ENCODE measurements at places on chromosomes 11 and 22. TPM values are rescaled to one million over a fixed set of nuclear protein-coding genes. Genes with fewer than 3 reads are reported as not detected.

- DNase-seq: no peak
These were observed 49.2 kb upstream of the FAM181B start for GRCh38 chr11:82782825-82783374.

DNA sequence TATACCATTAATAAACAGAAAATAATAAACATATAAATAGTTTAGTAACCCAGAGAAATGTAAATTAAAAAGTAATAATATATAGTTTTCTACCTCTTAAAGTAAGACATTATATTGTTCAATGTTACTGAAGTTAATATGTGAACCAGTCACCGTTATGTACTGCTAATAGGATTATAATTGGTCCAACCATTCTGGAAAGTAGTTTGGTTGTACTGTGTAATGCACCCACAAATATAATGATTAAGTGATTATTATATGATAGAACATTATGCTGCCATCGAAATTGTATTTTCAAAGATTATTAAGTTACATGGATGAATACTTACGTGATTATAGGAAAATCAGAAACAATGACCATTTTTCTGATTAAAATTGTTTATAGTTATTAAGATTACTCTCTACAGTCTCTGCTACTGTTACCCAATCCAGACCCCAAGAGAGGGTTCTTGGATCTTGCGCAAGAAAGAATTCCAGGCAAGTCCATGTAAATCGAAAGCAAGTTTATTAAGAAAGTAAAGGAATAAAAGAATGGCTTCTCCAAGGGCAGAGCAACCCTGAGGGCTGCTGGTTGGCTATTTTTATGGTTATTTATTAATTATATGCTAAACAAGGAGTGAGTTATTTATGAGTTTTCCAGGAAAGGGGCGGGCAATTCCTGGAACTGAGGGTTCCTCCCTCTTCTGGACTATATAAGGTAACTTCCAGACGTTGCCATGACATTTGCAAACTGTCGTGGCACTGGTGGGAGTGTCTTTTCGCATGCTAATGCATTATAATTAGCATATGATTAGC lies 50.1 kb downstream of the ACER3 start:
- DNase-seq: no peak

- no peak for DNase-seq
These were observed 40.8 kb downstream of the TBC1D22A start for GRCh38 chr22:46803031-46803880.

GRCh38 chr11:120254788-120255518 lies 15.0 kb downstream of the POU2F3 start:
- DNase-seq: peak; percentile 30

- no peak for DNase-seq
These were observed 6.0 kb upstream of the NPTXR start for GRCh38 chr22:38849811-38850210.

- no peak for DNase-seq
These were observed 119.3 kb upstream of the OR9Q1 start for GRCh38 chr11:57904376-57904775.

GRCh38 chr11:62543680-62544444 lies 2.7 kb downstream of the AHNAK start:
- DNase-seq: no peak

DNA sequence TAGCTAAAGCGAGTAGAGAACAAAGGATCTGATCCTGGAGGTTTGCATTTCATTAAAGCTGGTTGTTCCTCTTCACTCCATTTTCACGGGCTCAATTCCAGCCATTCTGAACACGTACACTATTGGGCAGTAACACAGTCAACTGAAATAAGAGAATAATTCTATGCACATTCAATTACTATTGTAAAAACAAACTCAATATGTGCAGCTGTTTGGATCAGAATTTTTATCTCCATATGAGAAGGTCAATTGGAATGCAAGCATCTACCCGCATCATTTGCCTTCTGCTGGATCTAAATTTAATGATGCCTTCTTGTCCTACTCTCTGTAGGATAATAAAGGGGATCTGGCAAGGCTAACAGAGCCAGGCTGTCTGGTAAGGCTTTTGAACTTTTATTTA lies 562.8 kb upstream of the CCDC179 start:
- no peak for DNase-seq

DNA sequence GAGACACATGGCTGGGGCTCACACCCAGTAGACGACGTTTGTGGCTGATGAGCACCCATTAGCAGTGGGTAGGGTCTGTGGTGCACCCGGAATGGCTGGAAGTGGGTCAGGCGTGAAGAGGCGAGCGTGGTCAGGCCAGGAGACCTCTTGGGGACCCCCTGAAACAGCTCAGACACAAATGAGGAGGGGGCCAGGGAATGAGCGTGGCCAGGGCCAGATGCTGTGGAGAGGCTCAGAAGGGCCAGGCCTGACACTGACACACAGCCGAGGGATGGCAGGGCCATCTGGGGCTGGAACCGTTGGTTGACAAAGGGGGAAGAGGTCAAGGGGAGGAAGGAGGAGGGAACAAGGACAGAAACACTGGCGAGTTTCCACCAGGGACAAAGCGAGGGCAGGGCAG lies 162.8 kb downstream of the SHANK2 start:
- no peak for DNase-seq

DNA sequence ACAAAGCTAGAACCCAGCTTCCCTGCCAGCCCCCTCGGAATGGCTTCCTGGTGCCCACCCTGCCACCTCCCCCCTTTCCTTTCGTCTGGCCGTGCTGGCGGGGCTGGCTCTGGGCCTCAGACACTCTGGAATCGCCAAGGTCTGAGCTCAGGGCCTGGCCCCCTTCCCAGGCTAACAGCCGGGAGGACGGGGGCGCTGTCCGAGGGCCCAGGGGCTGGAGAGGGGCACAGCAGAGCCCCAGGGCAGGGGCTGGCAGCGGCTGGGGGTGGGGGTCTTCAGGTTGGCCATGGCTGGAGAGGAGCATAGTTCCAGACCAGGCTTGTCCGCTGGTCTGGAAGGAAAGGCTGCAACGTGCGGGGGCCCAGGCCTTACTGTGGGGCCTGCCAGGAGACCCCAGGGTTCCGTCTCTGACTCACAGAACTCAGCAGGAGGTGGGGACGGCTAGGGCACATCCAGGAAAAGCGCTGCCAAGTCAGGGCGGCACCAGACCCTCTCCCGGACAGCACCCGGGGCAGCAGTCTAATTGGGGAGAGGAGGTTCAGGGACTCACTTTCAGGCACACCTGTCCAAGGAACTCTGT lies 861 bp upstream of the LTBP3 start:
- no peak for DNase-seq

DNA sequence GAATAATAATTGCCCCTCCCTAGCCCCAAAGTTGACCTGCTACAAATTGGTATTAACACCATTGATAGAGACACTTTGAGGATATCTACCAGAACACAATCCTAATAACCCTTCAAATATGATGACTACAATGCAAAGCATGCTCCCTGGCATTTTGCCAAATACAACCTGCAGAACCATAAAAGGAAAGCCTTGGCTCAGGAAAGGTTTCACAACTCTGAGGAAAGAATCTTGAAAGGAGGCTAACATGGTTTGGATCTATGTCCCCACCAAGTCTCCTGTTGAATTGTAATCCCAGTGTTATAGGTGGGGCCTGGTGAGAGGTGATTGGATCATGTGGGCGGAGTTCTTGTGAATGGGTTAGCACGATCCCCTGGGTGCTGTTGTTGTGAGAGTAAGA lies 140.4 kb upstream of the ARHGAP42 start:
- no peak for DNase-seq

DNA sequence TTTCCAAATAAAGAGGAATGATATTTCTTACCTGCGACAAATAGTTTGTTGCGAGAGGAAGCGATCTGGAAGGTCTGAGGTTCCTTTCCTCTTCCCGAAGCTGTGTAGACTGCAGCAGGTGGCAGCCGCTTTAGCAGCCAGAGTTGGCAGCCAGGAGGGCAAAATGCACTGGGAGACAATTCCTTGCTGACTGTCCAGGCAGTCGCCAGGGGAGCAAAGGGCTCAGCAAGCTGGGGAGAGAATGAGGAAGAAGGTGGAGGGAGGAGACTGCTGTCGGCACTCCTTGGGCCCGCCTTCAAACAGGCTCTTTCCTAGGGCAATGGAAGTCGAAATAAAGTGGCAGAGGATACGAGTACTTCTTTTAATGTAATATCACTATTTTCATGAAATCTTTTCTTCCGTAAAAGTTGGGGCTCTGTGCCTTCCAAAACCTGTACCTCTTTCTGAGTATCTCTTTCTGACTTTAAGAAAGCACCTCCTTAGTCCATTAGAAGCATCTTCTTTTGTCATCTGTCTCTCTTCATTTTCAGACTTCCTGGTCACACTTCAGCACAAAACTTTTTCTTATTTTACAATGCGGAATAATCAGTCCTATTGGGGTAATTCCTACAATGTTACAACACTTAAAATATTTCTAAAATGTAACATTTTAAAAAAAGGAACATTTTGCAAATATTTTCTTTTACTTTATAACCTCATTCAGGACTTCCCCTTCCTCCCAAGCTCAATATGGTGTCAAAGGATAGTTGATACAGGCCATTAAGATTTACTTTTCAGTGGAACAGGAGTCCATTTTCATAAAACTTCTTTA lies at the start of gene IL18:
Gene IL18 (minus strand): TSS at position 220 of the 811 bp plus-strand sequence. CDS start 9,041 bp downstream, outside the sequence.
- DNase-seq: no peak

DNA sequence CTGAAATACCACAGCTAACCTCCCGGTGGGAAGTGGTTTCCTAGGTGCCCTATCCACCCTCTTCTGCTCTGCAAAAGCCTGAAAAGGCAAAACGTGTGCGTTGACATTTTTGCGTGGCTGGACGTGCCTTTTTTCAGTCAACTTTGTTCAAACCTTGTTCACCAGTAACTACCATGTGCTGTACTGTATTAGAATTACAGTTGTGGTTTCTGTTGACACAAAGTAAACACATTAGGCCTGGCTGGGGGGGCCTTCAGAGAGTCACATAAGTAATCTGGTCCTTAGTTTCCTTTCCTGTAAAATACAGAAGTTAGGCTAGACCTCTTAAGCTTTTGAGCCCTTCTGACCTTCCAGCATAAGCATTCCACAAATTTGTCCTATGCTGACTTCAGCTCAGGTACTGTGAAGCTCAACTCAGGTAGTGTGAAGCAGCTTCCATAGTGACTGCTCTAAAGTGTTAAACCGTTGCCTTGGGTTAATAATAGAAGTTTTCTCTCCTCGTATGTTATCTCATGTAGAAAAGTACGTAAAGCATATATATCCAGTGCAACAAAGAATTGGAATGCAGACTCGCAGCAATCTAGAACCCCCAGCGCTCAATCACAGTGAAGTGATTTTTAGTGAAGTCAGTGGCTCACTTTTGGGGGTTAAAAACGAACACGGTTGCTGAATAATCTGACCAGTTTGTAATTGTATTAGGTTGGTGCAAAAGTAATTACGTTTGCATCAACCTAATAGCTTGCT lies 1.8 kb downstream of the EWSR1 start:
- DNase-seq: no peak

DNA sequence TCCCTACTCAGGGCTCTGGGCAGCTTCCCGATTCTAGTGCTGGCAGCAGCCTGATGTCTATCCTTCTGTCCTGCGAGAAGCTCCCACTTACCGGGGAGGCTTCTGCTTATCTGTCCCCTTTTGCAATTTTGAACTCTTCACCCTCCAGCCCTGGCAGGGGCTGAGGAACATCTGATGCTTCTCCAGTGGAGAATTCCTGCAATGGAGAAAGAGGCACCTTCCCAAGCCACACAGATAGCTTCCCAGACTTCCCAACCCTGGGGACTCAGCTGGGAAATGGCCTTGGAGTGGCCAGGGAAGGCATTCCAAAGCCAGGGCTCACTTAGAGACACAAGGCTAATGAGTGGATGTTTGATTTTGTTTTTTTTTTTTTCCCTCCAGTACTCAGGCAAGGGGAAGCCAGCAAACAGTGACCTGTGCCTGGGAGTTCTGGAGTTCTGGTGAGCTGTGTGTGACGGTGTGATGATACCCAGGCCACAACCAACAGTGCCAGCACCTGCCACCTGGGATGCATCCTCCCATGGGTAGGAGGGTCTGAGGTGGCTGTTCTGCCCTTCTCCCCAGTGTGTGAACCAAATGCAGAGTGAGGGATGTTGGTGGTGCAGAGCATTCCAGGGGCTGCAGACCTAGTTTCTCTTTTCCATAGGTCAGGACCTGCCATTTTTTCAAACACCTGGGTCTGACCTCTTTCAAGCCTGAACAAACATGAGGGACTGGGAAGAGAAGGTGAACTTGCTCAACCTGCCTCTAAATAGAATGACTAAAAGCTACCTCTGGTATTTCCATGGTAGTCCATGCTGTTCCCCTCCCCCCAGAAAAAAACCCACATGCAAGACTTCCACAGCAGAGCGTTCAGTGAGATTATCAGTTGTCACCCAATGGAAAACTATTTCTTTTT lies 95.1 kb downstream of the CCDC81 start:
- no peak for DNase-seq

GRCh38 chr22:27918341-27919221 lies 475 bp downstream of the PITPNB start:
- peak; percentile 50 for DNase-seq

DNA sequence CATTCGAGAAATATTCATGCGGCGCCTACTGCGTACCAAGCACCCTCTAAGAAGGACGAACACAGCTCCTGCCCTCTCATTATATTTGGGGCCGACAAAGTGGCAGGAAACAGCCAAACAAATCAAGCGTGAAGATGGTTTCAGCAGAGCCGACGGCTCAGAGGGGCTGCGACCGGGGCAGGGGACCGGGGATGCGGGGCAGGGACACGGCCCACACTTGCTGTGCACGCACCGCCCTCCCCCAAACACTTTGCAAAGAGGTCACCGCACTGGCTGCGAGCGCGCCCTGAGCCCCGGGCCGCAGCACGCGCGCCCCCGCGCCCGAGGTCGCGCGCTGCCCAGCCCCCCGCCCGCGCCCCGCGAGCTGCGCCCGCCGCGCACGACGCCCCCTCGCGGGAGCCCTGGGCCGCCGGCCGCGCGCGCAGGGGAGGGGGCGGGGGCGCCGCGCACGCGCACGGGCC lies 255 bp upstream of the SYNGR1 start:
- no peak for DNase-seq

- DNase-seq: no peak
These were observed 8.3 kb downstream of the DTX4 start for GRCh38 chr11:59180168-59180776.

DNA sequence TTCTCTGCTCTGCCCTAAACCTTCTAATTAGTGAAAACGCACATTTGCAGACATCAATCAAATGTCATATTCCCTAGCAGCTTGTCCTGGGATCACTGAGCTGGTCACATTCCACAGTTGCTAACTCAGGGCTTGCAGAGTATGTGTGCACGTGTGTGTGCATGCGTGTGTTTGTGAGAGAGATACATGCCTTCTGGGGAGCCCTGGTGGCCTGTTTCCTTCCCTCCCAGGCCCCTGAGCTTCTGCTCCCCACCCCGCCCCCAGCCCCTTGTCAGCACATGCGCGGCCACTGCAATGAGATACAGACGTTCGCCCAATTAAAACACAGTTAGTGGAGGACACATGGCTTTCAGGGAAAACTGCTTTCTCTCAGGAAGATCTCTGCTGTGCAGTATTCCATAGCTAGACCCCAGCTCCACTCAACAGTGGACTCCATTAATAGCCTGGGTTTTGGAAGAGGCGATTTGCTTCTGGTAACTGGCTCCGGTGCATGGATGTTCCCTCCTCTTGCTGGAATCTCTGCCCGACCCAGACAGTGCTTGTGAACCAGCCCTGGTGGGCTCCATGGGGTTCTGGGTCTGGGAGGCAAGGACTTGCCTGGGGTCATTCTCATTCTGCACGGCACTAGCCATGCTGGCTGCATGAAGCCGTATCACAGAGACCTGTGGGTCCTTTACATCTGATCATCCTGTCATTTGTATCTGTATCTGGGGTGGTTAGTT lies 17.7 kb downstream of the LRP5 start:
- DNase-seq: no peak

The HORMAD2 gene
- polyA plus RNA-seq: not detected

The ZNRF3 gene
- 30.5 TPM for polyA plus RNA-seq

The SYCE3 gene
- not detected for polyA plus RNA-seq

The IGLL1 gene
- polyA plus RNA-seq: 0.40 TPM

The LYVE1 gene
- 57.2 TPM for polyA plus RNA-seq

The PRR14L gene
- polyA plus RNA-seq: 32.2 TPM

The INS gene
- not detected for polyA plus RNA-seq

The KCNJ11 gene
- 2.6 TPM for polyA plus RNA-seq

The GP1BB gene
- 2.9 TPM for polyA plus RNA-seq

All from left kidney (tissue), 8 donors.